Trophoblast cell (in vitro differentiated cells and primary cell): ENCODE measurements at places on chromosomes 4 and X.

DNA sequence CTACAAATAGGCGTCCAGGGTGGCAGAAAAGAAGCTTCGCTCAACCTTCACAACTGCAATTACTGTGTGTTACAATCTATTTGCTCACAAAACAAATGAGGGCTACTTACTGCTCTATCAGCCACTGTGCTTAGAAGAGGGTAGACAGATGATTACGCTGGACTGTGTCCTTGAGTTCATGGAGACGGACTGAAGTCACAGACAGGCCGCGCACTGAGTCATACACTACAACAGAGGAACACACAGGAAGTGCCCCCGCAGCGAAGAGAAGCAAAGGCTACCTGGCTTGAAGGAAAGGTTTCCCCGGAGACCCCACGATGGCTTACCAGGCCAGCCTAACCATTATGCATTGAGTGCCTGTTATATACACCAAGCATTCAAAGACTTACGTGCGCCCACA lies 25.6 kb downstream of the FAT1 start:
- H3K4me1 ChIP-seq: peaks cover 33% of the 10 kb centered on the region
- H3K27me3 ChIP-seq: no peaks in the 10 kb centered on the region
- no peak overlapping the region for H3K4me3 ChIP-seq
- no peak for DNase-seq
- no peak overlapping the region for H3K27ac ChIP-seq

GRCh38 chrX:25968920-25969319 lies 169.2 kb upstream of the MAGEB18 start:
- no peak overlapping the region for H3K27ac ChIP-seq
- no peaks in the 10 kb centered on the region for H3K27me3 ChIP-seq
- H3K4me3 ChIP-seq: no peak overlapping the region
- no peaks in the 10 kb centered on the region for H3K36me3 ChIP-seq
- no peaks in the 10 kb centered on the region for H3K4me1 ChIP-seq

DNA sequence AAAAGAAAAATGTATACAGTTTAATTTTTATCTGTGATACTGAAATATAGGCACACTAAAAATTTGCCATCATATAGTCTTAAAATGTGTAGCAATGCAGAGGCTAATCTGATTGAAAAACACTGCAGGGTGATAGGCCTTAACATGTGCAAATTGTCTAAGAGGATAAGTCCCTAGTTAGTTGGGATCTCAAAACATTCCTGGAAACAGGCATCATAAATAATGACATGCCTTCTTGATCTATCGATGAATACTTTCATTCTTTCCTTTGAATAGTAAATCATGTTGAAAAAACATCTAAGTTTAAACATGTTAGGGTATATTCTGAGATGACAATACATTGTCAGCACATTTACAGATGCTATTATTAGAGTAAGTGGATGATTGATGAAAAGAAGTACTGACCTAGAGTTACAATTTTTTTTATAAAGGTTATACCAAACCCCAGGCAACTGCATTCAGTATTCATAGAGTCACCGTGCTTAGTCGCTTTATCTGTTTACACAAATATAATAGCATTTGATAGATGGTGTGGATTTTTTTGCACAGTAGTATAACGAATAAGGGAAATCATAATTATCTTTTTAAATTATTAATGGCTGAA lies 668.2 kb upstream of the ADGRL3 start:
- no peaks in the 10 kb centered on the region for H3K4me1 ChIP-seq
- no peak for DNase-seq
- H3K4me3 ChIP-seq: no peak overlapping the region
- no peaks in the 10 kb centered on the region for H3K36me3 ChIP-seq
- no peaks in the 10 kb centered on the region for H3K27me3 ChIP-seq

GRCh38 chr4:55157559-55158277 lies 32.3 kb upstream of the KDR start:
- H3K36me3 ChIP-seq: no peaks in the 10 kb centered on the region
- no peaks in the 10 kb centered on the region for H3K4me1 ChIP-seq
- H3K27me3 ChIP-seq: no peaks in the 10 kb centered on the region
- DNase-seq: no peak
- H3K4me3 ChIP-seq: no peak overlapping the region

- no peak overlapping the region for H3K27ac ChIP-seq
- no peak overlapping the region for H3K4me3 ChIP-seq
- peak; percentile 59 for DNase-seq
- no peaks in the 10 kb centered on the region for H3K36me3 ChIP-seq
- H3K4me1 ChIP-seq: no peaks in the 10 kb centered on the region
- no peaks in the 10 kb centered on the region for H3K27me3 ChIP-seq
Observed at GRCh38 chrX:103157496-103158316, 57.2 kb upstream of the BEX4 start.

- peaks cover 10% of the 10 kb centered on the region for H3K4me1 ChIP-seq
- H3K36me3 ChIP-seq: peaks cover 4% of the 10 kb centered on the region
- H3K4me3 ChIP-seq: no peak overlapping the region
- no peak for DNase-seq
- H3K27ac ChIP-seq: no peak overlapping the region
Observed at GRCh38 chr4:7823416-7823824, 116.2 kb downstream of the AFAP1 start.

- no peaks in the 10 kb centered on the region for H3K4me1 ChIP-seq
- peaks cover 6% of the 10 kb centered on the region for H3K36me3 ChIP-seq
- no peak overlapping the region for H3K4me3 ChIP-seq
- no peaks in the 10 kb centered on the region for H3K27me3 ChIP-seq
- no peak for DNase-seq
Observed at GRCh38 chrX:24184018-24184417, 34.5 kb downstream of the ZFX start.

DNA sequence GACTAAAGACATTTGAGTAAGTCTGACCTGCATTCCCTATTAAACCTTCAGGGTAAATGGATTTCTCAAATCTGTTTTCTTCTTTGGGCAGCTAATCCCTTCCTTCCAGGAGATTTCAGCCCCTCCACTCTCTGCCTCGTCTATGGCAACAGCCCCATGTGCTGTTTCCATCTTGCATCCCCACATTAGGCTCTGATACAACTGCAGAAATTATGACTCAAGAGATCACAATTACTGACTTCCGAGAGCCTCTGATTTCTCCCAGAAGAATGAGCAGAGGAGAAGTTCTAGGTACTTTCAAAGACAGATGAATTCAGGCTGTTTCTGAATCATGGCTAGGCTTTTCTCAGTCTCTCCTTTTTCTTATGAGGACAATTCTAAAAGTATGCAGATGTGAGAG lies 38.7 kb downstream of the RAI2 start:
- H3K4me1 ChIP-seq: no peaks in the 10 kb centered on the region
- no peaks in the 10 kb centered on the region for H3K27me3 ChIP-seq
- no peak overlapping the region for H3K27ac ChIP-seq
- H3K4me3 ChIP-seq: no peak overlapping the region
- DNase-seq: no peak

DNA sequence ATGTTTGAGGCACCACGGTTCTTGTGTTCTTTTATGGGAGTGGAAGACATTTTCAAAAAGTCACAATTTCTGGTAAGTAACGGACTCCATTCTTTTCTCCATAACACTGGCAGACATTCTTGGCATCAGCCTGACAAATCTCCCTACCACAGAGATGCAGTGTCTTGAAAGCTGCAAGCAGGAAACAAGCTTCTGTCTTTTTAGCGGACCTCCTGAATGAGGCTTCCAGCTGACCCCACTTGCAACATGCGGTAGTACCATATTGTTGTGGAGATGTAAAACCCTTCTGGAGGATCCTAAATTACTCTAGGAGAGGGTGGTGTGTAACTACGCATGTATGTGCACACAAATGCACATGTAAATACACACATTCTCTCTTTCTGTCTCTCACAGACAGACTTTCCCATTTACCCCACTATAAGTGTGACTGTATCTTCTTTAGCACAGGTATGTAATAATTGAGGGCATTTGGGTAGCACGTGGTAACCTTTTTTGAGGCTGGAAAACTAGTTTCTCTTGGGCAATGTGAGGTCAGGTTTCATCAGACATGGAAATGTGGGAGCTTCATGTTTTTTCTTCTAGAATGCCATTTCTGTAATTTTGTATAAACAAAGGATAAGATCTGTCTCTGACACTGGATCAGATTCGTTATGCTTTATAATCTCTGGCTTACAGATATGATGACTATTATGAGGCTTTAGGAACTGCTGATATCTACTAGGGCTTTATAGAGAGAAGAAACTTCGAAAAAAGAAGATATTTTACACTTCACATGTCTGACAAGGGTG lies 130.1 kb downstream of the MGST2 start:
- DNase-seq: no peak
- no peaks in the 10 kb centered on the region for H3K27me3 ChIP-seq
- H3K4me3 ChIP-seq: no peak overlapping the region
- no peaks in the 10 kb centered on the region for H3K36me3 ChIP-seq
- H3K4me1 ChIP-seq: no peaks in the 10 kb centered on the region

GRCh38 chrX:17459008-17459611 lies 84.1 kb downstream of the NHS start:
- DNase-seq: no peak
- H3K36me3 ChIP-seq: no peaks in the 10 kb centered on the region
- H3K4me3 ChIP-seq: no peak overlapping the region

- H3K36me3 ChIP-seq: no peaks in the 10 kb centered on the region
- no peaks in the 10 kb centered on the region for H3K4me1 ChIP-seq
- no peaks in the 10 kb centered on the region for H3K27me3 ChIP-seq
Observed at GRCh38 chr4:172998527-172999469, 169.8 kb upstream of the GALNT7 start.

GRCh38 chr4:146507632-146508031 lies 14.1 kb downstream of the SLC10A7 start:
- DNase-seq: no peak
- H3K4me1 ChIP-seq: no peaks in the 10 kb centered on the region
- H3K36me3 ChIP-seq: no peaks in the 10 kb centered on the region
- no peaks in the 10 kb centered on the region for H3K27me3 ChIP-seq
- H3K27ac ChIP-seq: no peak overlapping the region

DNA sequence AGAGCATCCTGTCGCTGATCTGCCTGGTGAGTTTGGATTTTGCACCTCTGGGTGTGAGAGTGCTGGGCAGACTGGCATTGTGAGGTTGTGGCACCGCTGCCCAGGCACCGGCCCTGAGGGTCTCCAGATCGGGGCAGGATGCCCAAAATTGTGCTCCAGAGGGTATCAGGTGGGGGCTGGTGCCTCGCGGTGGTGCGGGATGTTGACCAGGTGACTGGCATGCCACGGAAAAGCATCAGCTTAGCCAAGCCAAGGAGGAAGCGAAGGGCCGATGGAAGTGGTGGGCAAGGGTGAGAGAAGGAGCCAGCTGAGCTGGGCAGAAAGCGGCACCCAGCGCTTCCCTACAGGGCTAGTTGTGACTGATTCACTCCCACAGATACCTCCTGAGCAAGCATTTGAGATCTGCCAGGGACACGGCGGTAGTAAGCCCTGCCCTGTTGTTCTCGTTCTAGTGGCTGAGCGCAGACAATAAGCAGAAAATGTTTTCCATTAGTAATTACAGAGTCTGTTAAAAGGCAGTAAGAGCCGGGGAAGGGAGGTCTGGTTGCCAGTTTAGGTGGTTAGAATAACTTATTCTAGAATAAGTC lies 809 bp downstream of the ZFP92 start:
- H3K27ac ChIP-seq: no peak overlapping the region
- H3K36me3 ChIP-seq: no peaks in the 10 kb centered on the region
- no peak overlapping the region for H3K4me3 ChIP-seq
- DNase-seq: no peak
- no peaks in the 10 kb centered on the region for H3K27me3 ChIP-seq

DNA sequence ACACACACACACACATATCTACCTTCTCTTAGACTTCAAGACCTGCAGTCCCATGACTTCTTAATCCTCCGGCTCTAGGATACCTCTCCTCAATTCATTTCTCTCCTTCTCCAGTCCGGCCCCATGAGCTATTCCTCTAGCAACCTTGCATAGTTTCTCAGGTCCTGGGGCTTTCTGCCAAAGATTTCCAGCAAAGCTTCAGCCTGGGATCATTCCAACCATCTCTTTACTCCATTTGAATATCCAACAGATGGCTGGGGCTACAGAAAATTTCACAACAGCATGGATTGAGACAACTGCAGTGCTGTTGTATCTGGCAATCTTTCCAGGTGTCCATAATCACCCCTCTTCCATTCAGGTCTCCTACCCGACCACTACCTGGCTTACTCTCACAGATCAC lies 184.1 kb downstream of the DCHS2 start:
- no peak for DNase-seq
- no peak overlapping the region for H3K27ac ChIP-seq
- H3K27me3 ChIP-seq: no peaks in the 10 kb centered on the region
- H3K4me1 ChIP-seq: no peaks in the 10 kb centered on the region
- H3K36me3 ChIP-seq: no peaks in the 10 kb centered on the region

- DNase-seq: no peak
- H3K27ac ChIP-seq: no peak overlapping the region
- no peak overlapping the region for H3K4me3 ChIP-seq
- no peaks in the 10 kb centered on the region for H3K27me3 ChIP-seq
Observed at GRCh38 chr4:152462695-152463094, 73.2 kb downstream of the FBXW7 start.

DNA sequence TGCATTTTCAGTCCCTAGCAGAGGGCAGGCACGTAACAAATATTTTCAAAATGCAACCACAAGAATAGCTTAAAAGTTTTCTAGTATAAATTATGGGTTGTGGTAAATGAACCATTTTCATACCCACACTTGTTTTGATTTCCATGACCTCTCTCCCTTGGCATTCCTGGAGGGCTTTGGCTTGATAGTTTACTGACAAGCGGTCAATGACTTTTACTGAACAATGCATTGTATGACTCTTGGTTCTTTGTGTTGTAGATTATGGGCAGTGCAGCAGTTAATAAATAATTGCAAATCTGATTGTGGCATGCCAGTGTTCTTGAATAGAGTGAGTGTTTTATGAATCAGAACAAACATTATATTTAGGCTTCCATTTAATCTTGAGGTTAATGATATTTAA lies 285.2 kb upstream of the ARX start:
- H3K4me3 ChIP-seq: no peak overlapping the region
- no peak overlapping the region for H3K27ac ChIP-seq
- no peaks in the 10 kb centered on the region for H3K36me3 ChIP-seq

GRCh38 chrX:24479924-24480323 lies 14.8 kb downstream of the PDK3 start:
- H3K4me3 ChIP-seq: no peak overlapping the region
- H3K4me1 ChIP-seq: no peaks in the 10 kb centered on the region
- no peaks in the 10 kb centered on the region for H3K36me3 ChIP-seq
- DNase-seq: peak; percentile 53
- H3K27me3 ChIP-seq: no peaks in the 10 kb centered on the region
- no peak overlapping the region for H3K27ac ChIP-seq
